ENCODE measurements at places on chromosomes 11 and 22.
A peak's percentile ranks its signal among the peaks of the same experiment; 100 is the strongest.

DNA sequence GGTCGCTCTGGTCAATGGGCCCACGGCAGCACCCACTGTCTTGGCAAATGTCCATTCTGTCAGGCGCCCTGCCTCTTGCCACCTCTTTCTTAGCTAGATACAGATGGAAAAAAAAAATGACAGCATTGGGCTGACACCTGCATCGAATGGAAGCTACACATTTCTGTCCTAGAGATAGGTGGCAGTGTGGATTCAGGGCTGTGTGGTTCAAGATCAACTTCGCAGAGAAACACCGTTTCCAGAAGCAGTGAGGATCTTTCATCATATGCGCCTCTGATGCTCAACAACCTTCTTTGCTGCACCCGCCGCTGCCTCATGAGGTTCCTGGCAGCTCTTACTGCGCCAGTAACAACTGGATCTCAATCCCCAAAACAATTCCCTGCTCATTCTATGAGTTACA lies 236.3 kb downstream of the KIRREL3 start:
- peak; percentile 44 for DNase-seq

GRCh38 chr11:44632466-44633123 lies 67.1 kb downstream of the CD82 start:
- DNase-seq = peak; percentile 32

DNA sequence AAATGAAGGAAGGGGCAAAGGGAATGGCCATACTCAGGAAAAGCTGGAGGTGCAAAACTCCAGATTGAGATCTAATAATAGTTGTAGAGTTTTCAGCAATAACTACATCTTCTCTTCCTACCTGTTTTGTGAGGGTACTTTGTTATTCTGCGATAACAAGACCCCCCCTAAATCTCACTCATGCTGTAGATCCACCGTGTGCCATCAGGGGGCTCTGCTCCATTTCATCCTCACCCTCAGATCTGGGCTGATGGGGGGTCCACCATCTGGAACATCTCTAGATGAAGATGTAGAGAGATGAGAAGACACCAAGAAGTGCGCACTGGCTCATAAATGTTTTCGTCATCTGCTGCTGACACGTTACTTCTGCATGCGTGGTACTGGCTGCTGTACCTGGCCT lies 135.9 kb upstream of the KIRREL3 start:
- no peak for DNase-seq

GRCh38 chr11:68940651-68941323 lies 37.1 kb downstream of the IGHMBP2 start:
- no peak for DNase-seq

- DNase-seq = no peak
Measured at GRCh38 chr22:20025401-20026203, 4.7 kb downstream of the TANGO2 start.

- no peak for DNase-seq
Measured at GRCh38 chr22:43078522-43078921, 10.7 kb downstream of the TTLL1 start.

DNA sequence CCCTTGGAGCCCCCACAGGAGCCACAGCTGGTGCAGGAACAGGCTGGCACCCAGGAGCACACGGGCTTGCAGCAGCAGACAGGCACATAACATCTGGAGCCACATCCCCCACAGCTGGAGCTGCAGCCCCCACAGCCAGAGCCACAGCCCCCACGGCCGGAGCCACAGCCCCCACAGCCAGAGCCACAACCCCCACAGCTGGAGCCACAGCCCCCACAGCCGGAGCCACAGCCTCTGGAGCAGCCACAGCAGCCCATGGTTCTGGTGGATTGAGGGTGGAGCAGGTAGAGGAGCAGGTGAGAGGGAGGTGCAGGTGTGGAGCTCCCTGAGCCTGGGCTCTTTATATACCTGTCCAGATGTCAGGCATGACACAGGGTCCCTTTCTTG lies at the start of gene KRTAP5-2:
Gene KRTAP5-2 (minus strand): TSS at position 301 of the 387 bp plus-strand sequence. CDS start 44 bp downstream, at position 257.
- DNase-seq = no peak

- peak; percentile 87 for DNase-seq
Measured at GRCh38 chr22:17057959-17058814, 26.6 kb upstream of the IL17RA start.

DNA sequence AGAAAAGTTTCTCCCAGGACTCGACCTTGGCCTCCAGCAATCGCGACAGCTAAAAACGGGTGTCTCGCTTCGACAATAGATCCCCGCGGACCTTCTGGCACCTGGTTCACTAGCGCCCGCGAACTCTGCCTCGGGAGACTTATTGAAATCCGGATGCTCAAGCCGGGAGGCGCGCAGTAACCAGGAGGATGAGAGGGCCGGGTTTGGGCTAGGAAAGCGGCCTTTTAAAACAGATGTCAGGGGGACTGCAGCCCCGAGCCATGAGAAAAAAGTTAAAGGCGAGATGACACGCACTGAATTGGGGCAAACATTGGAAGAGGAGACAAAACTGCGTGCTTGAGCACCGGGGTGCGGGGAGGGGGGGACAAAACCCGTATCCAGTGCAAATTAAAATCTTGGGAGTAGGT lies 637 bp upstream of the ZBTB16 start:
- DNase-seq = no peak

GRCh38 chr22:46830841-46831240 lies 68.4 kb downstream of the TBC1D22A start:
- peak; percentile 43 for DNase-seq

GRCh38 chr11:17513853-17514252 lies 30.4 kb downstream of the USH1C start:
- DNase-seq = no peak

- no peak for DNase-seq
Measured at GRCh38 chr11:65362320-65362931, 7.9 kb downstream of the TIGD3 start.

DNA sequence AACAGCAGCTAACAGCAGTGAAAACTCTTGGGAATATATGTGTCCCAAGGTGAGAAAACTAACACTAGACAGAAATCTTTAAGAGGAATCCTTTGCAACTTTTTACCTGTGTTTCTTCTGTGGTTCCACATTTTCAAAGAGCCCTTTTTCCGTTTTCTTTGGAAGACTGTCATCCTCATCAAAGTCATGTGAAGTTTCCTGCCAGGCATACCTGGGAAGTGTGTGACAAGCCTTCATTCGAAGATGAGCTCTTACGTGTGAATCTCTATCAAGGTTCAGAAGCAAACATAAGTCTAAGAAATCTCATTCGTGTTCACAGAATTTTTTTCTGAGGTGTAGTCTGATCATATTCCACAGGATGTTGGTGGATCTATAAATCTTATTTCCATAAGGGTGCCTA lies 330.6 kb upstream of the MPPED2 start:
- DNase-seq = no peak

GRCh38 chr11:111512296-111513239 lies at the start of gene BTG4:
TSS of gene BTG4 (minus strand) at chr11:111512386. CDS start at chr11:111498776, 13,610 bp downstream.
- peak; percentile 50 for DNase-seq

DNA sequence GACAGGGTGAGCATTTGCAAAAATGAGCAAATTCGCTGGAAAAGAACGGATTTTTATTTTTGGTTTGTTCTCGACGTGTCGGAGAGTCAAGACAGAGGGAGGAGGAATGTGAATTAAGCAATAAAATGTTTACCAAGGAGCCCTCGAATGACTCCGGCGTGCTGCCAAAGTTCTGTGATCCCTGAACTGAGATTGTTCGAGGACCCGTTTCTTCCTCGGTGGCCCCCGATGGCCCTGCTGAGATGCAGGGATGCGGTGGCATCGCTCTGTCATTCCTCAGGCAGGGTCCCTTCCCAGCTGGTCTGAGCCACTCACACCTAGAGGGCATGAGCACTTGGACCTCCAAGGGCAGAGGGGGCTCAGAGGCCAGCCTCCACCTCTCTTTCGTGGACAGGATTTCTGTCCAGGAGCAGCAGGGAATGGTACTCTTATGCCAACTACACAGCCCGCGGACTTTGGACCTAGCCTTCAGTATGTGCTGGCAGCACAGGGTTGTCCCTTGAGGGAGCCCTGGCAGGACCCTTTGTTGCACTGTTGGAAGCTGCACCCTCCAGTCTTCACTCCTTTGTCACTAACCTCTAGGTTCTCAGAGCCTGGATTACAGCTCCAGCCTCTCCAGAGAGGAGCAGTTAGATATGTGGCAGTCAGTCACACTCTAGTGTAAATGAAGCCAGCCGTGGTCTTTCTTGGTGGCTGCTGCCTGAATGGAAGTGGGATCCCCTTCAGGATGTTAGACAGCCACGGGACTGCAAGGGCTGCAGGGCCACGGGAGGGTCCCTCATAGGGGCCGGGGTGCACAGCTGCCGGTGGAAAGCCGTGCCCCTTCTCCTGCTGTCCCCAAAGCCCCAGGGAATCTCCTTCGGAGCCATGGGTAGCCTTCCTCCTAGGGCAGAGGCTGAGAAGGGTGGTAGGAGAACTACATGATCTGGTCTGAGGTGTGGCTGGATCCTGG lies 109.4 kb upstream of the ANO1 start:
- no peak for DNase-seq

DNA sequence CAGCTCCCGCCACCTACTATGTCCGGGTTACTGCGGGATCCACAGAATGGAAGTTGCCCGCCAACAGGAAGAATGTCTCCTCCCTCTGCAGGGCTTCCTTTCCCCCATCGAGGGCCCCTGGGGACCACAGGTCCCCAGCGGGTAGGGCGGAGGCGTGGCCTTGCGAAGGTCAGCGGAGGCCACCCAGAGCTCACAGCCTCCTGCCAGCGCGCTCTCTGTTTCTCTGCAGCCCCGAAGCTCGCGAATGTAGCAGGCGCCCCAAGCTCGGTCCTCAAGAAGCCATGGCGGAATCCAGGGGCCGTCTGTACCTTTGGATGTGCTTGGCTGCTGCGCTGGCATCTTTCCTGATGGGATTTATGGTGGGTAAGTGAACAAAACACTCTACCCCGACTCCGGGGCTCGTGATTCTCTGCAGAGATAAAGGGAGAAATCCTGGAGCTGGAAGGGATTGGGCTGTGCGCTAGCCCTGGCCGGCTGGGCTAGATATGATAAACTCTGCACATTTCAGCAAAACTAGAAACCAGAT lies at the start of gene NAALAD2:
Gene NAALAD2 (plus strand): TSS at position 186 of the 526 bp plus-strand sequence. CDS start 96 bp downstream, at position 282.
- DNase-seq = peak; percentile 65

- DNase-seq = peak; percentile 76
Measured at GRCh38 chr11:118790357-118791110, 430 bp downstream of the DDX6 start.

DNA sequence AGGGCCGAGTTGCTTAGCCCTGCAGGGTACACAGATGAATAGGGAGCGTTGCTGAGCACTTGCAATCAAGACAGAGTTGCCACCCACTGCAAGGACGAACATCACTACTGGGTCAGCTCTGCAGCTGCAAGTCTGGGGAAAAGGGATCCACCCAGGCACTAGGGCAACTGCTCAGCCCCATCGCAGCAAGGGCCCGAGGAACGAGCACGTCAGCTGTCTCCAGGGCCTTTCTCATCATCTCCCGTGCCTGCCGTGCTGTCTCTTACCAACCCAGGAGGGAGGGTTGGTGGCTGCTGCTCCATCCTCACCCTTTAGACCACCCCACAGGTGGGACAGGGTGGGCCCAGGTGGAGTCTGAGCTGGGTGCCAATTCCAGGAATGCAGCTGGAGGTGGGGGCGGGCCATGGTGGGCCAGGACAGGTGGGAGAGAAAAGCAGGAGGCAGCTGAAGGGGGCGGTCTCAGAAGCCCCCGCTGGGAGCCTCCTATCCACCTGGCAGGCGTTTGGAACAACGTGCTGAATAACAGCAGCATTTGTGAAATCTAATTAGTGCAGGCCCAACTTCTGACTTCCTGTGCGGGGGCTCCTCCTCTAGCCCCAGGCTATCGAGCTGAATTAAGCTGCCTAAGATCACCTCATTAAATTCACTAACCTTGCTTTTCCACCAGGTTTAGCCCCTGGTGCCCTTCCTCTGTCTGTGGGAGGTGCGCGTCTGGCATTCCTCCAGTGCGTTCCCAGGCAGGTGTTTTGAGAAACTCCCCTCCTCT lies 252.5 kb downstream of the ST3GAL4 start:
- DNase-seq = no peak

DNA sequence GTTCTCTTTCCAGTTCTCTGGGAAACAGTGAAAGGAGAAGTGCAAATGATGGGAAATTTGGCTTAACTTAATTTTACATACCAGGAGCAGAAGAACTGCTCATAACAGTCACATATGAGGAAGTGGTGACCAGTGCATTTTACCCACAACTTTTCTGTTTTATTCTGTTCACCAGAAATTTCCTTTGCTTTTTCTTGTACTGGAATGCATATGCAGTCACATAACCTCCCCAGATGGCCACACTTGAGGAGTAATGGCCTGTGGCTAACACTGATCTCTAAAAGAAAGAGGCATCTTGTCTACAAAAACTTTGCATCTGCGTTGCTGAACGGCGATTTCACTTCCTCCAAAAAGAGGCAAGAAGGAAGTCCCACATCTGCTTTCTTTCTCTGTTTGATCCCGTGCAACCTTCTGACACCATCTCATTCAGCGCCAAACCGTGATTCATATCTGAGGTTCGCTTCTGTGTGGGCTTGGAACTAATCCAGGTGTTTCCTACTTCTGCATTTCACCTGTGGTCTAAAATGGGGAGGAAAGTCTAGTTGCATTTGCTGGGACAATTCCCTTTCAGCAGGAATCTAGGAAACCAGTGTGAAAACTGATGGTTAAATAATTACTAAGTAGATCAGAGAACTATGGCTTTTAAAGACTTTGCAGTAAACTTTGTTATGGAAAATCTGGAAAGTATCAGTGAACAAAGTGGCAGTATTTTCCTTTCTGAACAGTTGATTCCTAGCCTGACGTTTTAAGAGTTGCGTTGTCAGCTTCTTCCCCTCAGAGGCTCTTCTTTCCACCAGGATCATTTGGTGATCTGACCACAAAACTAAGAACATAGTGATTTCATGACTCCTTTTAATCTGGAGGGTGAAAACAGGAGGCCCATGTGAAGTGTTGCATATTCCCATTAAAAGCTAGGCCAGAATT lies 4.2 kb upstream of the MPEG1 start:
- DNase-seq = no peak

GRCh38 chr11:69598147-69598546 lies 42.8 kb upstream of the CCND1 start:
- no peak for DNase-seq

- peak; percentile 97 for DNase-seq
Measured at GRCh38 chr22:27113211-27113635, 455.8 kb downstream of the MIAT start.

- DNase-seq = no peak
Measured at GRCh38 chr11:592501-592900, 16.2 kb downstream of the PHRF1 start.
